ENCODE measurements at places on chromosomes 4 and X. TPM values are rescaled to one million over a fixed set of nuclear protein-coding genes. Genes with fewer than 3 reads are reported as not detected.

F8A3 gene
- total RNA-seq, result 0.23 TPM

ARSD gene
- 1.5 TPM for total RNA-seq

ASB5 gene
- not detected for total RNA-seq

NPY5R gene
- total RNA-seq, result not detected

KLHL13 gene
- total RNA-seq, result 1.6 TPM

FAM47A gene
- total RNA-seq, result not detected

ELF2 gene
- total RNA-seq, result 34.8 TPM

DNA sequence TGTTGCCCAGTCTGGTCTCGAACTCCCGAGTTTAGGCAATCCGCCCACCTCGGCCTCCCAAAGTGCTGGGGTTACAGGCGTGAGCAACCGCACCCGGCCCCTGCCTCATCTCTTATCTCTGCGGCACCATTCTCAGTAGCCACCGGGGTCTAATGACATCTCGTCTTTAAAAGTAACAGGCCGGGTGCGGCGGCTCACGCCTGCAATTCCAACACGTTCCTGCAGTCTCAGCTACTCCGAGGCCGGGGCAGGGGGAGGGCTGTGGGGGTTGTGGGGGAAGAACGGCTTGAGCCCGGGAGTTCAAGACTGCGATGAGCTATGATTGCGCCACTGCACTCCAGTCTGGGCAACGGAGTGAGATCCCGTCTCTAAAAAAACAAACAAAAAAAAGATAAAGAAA, 28.8 kb downstream of the ING2 start:
- no peak for DNase-seq

GRCh38 chrX:17792826-17793225, 55.5 kb downstream of the SCML1 start:
- DNase-seq, result no peak

- no peak for DNase-seq
Observed at GRCh38 chrX:151982222-151982621, 7.7 kb upstream of the GABRE start.

DNA sequence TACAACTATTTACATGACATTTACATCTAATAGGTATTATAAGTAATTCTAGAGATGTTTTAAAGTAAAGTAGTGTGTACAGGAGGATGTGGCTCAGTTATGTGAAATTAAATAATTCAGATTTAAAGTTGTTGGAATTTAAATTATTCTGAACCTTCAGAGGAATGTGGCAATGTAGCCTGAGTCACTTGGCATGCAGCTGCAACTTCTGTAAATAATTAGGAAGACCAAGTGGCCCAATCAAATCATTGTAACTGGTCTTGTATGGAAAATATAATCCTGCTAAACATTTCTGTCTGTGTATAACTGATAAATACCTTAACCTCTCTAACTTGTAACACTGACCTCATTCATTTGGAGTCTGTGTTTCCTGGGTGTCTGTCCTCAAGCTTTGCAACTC, 828.9 kb downstream of the GLUD2 start:
- no peak for DNase-seq

- DNase-seq, result no peak
Observed at GRCh38 chr4:1565598-1566295, 118.4 kb downstream of the FAM53A start.

- DNase-seq, result no peak
Observed at GRCh38 chr4:186676531-186677161, 47.0 kb downstream of the FAT1 start.
